ENCODE measurements at places on chromosomes 7 and 10.

GRCh38 chr10:44511166-44511565 lies 126.3 kb upstream of the CXCL12 start:
- DNase-seq = no peak

GRCh38 chr7:2479276-2480069 lies 3.3 kb upstream of the GRIFIN start:
- DNase-seq = no peak

DNA sequence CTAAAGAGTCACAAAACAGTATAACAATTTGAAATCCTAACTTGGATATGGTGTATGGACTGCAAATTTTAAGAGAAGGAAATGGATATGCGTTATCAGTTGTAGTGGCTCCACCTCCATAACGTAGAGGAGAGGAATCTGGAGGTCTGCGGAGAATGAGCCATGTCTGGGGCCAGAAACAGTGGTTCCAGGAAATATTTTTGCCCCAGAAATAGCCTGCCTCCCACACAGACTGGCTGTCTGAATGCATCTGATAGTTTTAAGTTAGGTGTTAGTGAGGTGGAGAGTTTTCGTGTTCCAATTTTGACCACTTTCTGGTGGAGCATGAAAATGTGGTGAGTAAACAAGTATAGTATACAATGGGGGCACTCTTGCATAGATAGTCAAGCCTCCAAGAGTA lies 1.6 kb downstream of the PHTF2 start:
- peak; percentile 4 for DNase-seq

DNA sequence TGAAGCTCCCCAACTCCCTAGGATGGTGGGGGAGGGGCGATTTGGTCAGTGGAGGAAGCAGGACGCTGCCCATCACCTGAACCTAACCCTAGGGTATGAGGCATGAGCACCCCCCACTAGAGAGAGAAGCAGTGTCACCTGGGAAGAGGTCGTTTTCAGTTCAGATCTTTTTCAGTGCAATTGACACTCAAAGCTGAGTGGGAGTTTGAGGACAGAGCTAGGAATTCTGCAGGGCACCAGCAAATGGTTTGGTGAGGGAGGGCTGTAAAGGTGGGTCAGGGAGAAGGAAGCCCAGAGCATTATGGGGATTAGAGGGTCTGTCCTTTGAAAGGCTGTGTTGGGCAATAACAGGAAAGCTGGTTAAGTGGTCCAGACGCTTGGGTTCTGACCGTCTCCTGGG lies 10.9 kb downstream of the BPGM start:
- no peak for DNase-seq

DNA sequence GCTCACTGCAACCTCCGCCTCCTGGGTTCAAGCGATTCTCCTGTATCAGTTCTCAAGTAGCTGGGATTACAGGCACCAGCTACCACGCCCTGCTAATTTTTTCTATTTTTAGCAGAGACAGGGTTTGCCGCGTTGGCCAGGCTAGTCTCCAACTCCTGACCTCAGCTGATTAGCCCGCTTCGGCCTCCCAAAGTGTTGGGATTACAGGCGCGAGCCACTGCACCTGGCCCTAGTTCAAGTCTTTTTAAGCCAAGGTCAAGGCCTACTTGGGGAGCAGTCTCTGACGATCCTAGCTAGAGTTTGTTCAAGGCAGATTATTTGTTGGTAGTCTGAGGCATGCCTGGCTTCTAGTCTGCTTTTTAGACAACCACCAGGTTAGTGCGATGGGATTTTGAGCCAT lies 709.5 kb upstream of the COBL start:
- no peak for DNase-seq

- DNase-seq = peak; percentile 94
These were observed 4.9 kb downstream of the GCK start for GRCh38 chr7:44184206-44184872.

DNA sequence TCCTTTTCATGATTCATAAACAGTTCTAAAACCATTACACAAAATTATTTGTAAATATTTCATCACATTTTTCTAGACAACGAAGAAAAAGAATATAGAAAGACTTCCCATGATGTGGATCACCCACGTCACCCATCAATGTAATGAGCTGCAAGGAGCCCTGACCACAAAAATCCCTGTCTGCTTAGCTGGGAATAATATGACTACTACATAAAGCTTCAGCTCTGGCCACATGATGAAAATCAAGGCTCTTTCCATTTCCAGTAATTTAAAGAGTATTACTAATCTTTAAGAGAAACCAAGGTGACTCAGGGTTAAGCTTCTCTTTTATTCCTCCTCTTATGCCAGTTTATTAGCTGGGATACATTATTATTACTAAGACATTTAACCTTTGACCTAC lies 180.8 kb upstream of the CACNA2D1 start:
- DNase-seq = no peak

- DNase-seq = no peak
These were observed 1.4 kb downstream of the ATRNL1 start for GRCh38 chr10:115094416-115095140.

DNA sequence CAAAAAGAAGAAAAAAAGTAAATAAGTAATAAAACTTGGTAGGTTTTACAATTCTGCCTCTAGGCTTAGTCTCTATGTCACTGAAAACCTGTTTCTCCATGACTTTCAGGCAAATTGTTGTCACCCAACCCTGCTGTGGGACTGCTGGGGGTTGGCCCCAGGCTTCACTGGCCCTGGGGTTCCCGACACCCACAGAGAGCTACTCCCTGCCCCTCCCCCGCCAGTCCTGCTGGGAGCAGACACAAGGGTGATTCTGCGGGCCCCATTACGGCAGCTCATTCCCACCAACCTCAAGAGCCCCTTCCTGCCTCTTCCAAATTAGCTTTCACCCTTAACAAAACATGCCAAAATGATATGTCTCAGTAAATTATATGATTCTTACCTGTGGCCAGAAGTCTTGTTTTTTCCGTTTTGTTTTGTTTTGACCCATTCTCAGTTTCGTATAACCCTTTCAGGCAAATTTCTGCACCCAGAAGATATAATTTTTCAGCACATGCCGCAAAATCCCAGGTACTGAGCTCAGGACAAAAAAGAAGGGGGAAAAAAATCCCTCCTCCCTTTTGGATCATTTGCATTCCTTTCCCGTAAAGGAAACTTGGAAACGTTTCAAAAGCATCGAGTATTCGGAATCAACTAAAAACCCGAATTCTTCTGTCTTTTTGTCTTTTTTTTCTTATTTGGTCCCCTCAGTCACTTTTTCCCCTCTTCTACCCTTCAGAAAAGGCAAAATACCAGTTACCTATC lies 27.8 kb downstream of the CHST15 start:
- DNase-seq = no peak

- DNase-seq = no peak
These were observed 5.5 kb upstream of the GDF10 start for GRCh38 chr10:47294501-47294900.

DNA sequence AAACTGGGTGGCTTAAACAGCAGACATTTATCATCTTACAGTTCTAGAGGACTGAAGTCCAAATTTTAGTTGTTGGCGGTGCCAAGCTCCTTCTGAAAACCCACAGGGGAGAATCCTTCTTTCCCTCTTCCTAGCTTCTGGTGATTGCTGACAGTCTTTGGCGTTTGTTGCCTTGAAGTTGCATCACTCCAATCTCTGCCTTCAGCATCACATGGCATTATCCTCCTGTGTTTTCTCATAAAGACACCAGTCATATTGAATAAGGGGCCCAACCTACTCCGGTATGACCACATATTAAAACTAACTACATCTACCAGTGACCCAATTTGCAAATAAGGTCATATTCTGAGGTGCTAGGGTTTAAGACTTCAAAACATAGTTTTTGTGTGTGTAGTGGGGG lies 472.1 kb upstream of the IGFBP3 start:
- DNase-seq = no peak

- DNase-seq = no peak
These were observed 42.2 kb upstream of the TCF7L2 start for GRCh38 chr10:112907893-112908292.

DNA sequence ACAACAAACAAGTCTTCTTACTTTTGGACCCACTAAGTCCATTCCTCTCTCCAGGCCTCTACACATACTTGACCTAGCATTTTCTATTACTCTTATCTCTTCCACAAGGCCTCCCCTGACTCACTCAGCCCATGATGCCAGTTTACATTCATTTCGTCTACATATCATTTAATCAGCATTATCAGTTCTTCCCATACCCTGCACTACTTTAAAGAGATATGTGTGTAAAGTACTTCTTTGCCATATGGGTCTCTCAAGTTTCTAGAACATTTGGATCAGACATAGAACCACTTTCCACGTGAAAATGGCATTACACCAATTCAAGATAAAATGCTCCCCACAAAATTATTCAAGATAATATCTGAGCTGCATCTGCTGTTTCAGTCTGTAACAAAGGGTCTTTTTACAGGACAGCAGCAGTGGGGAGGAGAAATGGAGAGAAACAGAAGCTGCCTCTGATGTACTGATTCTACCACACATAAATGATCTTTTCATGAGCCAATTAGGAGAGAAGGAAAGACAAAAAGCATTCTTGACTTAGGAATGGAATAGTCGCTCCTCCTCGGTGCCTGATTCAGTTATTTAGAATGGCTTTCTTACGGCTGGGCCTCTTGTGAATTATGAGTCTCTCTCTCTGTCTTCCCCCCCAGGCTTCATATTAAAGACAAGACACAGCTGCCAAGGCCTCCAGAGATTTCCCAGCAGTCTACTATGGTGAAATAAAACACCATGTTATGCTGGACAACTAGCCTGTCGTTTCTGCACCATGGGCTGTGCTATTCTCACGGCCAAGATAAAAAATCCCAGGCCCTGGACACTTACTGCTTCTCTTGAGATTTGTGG lies 46.9 kb upstream of the SEPTIN7 start:
- DNase-seq = no peak

DNA sequence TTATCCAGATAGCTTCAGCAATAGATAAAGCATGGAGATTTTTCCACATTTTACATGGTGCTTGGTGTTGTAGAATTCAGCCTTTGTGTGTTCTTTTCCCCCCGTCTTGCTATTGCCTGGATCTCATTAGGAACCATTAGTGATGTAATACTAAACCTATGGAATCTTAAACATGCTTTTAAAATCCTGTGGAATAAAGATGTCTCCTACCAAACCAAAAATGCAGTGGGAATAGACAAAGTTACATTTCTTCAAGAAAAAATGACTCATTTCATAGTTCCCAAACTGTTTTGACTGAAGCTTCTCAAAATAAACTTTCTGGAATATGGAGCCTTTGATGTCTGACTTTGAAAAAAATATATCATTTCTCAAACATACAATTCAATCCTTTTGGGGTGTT lies 44.0 kb downstream of the CALD1 start:
- DNase-seq = no peak

GRCh38 chr7:727806-728460 lies 852 bp upstream of the PRKAR1B start:
- DNase-seq = no peak

DNA sequence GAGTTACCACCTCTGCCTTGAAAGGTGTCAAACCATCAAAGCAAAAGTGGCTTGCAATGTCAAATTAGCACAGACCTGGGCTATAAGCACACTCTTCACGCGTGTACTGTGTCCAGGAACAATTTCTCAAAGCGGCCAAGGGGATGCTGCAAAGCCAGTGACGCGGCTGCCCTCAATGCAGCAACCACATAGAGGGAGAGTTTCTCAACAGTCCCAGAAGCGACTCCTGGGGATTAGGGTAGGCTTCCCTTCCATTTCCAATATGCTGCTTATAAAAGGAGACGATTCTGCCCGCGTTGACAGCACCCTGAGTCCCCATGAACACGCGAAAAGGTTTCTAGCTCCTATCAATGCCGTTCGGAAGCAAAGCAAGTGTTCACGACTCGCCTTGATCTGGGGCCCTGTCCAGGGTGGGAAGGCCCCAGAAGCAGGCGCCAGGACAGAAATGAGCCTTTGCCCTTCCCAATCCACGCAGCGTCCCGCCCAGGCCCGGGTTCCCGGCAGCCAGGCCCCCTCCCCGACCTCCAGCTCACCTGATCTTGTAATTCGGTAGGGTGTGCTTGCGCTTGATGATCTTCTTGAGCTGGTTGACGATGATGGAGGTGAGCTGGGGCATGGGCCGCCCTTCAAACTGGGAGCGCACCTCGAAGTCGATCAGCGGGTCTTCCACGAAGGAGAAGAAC lies 1.3 kb downstream of the PDZD8 start:
- peak; percentile 12 for DNase-seq

- no peak for DNase-seq
These were observed 187.2 kb upstream of the LYZL2 start for GRCh38 chr10:30816820-30817171.

GRCh38 chr7:158023681-158024350 lies 563.8 kb downstream of the PTPRN2 start:
- no peak for DNase-seq

Data from urothelium cell line (cell line).